ENCODE measurements at places on chromosomes 2 and 18.

DNA sequence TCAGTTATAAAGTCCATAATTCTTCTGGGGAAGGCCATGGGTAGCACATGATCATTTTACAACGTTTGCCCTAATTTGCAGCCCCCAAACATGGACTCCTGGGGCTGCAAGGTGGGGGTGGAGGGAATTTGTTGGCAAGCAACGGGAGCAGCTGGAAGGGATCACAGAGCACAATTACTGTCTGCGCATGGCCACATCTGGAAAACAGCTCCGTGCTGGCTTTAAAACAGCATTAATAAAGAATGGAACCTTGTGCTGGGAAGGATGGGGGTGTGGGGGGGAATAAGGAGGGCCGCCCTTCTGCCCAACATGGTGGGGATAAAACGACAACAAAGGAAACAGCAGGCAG is 60.9 kb upstream of the SLC14A2 start:
- DNase-seq: no peak

GRCh38 chr2:218130377-218130776 is 4.5 kb downstream of the CXCR2 start:
- no peak for DNase-seq

GRCh38 chr2:100831831-100832230 is 11.9 kb downstream of the NPAS2 start:
- DNase-seq: no peak

DNA sequence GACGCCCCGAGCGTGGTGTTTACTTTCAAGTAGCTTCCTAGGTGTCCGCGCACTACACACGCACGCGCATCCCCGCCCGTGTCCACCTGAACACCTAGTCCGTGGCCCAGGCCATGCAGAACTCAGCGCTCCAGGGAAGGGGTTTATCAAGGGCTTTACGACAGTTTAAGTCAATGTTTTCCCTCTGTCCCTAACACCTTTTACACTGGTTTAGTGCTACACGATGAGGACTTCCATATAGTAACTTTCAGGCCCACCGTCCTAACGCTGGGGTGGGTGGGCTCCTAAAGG is 1.4 kb upstream of the BCL2 start:
- no peak for DNase-seq

GRCh38 chr18:13138420-13139139 is 80.0 kb upstream of the LDLRAD4 start:
- no peak for DNase-seq

GRCh38 chr2:132608311-132608710 is 61.7 kb downstream of the LYPD1 start:
- no peak for DNase-seq

GRCh38 chr18:10558967-10559298 is 33.1 kb downstream of the NAPG start:
- no peak for DNase-seq

GRCh38 chr18:63022429-63023022 is 297.0 kb downstream of the BCL2 start:
- no peak for DNase-seq

DNA sequence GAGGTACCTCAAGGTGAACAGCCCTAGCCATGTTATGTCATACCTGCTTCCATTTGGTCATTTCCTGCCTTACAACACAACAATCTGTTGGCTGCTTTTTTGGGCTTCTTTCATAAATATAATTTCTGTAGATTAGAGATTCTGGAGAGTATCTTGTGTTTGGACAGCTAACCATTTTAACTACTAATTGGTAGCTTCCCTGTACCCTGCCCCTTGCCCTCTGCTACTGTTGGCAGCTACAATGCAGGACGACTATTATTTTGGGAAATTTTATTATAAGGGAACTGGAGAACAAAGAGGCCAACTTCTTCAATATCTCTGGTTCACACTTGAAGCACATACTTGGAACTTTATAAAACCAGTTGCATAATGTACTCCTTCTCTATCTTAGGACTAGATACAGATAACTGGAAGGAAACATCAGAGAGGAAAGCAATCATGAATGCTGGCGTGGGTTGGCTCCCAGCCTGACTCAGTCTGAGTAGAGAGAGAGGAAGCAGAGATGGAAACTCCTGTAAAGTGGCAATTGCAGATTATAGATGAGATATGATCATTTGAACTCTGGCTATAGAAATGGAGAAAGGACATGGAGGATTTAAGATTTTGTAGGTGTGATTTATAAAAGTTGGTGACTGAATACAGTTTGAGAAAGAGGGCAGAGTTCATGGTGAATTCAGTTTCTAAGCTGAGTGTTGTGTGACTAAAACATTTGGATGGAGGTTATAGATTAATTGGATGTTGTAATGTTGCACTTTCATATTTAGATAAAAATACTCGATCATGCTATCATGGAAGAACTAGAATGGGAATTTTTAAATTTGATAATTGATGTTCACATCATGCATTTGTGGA is 74.5 kb downstream of the MDH1 start:
- no peak for DNase-seq

DNA sequence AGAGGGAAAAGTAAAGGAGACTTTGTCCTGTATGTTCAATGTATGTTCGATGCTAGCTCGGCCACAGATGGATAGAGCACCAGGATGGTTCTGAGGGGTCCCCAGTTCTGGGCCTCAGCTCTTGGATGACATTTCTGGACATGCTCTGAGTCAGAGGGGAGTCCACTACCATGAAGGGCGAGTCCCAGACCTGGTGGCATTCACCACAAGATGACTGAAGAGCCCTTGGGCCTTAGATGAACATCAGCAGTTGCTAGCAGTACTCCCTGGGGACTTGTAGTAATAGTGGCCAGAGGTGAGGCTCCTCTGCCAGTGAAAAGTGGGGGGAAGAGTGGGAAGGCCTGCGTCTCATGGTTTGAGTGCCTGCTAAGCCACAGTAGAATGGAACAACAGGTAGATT is 109.5 kb downstream of the GRB14 start:
- no peak for DNase-seq

DNA sequence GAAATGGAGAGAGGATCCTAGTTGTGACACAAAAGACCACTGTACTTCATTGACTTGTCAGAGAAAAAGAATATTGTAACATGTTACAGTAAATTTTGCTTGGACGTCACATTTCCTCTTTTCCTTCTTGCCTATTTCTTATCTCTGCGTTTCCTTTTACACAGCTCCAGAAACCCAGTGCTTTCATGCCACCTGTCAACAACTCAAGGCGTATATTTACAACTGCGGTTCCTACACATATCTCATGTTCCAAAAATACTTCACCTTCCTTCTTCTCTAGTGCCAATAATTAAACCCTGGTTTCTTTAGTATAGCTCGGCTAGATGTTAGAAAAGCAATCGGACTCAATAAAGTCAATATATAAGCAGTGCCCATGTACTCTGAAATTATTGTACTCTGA is 911.5 kb upstream of the FSHR start:
- no peak for DNase-seq

All from T-helper 2 cell (primary cell).